ENCODE measurements at places on chromosomes 16 and 17.

GRCh38 chr17:65402513-65403496, 158.6 kb downstream of the AXIN2 start:
- peak; percentile 78 for DNase-seq

- no peak for DNase-seq
Measured at GRCh38 chr16:6482696-6483468, 849.8 kb upstream of the RBFOX1 start.

DNA sequence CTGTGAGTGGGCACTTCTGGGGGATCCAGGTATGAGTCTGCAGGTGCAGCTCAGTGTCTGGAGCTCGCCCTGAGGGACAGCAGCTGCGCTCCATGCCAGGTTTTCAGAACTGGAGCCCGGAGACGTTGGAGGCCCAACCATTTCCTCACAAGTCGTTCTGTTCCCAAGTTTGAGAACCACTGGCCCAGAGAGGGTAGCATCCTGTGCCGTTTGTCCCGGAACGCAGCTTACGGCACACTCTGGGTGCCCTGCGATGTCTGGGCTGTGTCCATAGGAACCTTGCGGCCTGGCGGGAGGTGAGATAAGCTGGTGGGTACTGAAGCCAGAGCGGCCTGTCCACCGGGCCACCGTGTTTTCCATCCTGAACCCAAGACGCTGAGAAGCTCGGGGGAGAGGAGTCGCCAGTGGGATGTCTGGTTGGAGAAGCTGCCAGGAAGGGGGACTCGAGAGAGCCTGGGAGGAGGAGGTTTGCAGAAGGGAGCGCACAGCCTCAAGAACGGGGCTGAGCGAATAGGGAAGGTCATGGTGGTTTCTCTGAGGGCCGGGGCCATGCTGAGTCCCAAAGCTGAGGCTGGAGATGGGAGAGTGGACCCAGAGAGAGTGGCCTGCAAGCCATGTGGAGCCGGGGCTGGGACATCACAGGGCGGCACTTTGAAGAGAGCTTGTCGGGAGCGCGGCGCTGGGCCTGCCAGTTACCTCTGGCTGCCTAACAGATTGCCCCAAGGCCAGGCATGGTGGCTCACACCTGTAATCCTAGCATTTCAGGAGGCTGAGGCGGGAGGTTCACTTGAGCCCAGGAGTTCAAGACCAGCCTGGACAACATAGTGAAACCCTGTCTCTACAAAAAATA, 211.0 kb upstream of the GSE1 start:
- no peak for DNase-seq

DNA sequence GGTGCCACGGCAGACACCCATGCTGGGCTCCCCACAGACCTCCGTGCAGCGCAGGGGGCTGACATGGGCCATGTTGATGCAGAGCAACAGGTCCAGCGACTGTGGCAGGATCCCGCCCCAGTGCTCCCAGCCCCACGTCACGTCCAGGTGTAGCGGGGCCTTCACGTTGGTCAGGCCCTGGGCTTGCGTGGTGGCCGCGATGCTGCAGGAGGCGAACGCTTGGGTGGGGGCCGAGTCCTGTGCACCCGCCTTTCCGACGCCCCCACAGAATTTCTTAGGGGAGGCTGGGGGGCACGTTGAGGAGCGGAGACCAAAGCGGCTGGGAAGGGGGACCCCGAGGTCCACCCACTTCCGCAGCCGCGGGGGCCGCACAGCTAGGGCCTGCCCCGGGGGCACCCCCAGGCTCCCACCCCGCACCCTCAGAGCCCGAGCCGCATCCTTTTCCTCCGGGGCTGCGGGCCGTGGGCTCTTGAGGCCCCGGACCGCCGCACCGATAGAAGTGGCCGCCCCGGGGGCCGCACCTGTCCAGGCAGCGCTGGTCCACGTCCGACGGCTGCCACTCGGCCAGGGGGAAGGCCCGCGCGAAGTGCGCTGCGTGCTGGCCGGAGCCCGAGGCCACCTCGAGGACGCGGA, 416 bp downstream of the METTL26 start:
- DNase-seq, result no peak

DNA sequence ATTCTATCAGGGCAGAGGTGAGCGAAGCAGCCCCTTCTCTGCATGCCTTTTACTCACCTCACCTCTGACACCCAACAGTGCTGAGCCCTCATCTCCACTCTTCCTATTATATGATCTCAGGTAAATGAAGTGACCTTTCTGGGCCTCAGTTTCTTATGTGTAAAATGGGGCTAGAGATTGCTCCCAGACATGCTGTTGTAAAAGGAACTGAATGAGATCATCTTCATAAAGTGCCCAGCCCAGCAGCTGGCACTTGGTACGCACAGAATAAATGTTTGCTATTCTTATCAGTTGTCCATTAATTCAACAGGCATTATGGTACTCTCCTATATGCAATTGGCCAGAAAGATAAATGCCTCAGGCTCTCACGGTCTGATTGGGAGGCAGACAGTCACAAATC, 4.5 kb upstream of the GALK1 start:
- DNase-seq, result no peak

DNA sequence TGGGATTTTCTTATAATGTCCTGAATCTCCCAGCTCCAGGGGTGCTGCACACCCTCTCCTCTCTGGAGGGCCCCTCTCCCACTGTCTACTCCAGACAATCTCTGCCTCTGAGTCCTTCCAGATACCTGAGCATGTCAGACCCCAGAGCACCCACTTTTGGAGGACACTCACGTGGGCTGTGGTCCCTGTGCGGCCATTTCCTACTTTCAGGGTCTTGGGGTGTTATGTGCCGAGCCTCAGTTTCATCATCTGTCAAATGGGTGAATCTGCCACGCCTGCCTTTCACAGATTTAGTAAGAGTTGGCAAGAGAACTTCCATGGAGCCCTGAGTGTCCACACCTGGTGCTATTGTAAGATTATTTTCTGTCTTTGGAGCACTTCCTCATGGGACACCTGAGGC, 3.7 kb upstream of the FOXL1 start:
- DNase-seq, result no peak

Measured in SW480 (cell line).